ENCODE measurements at places on chromosomes 3 and 15. TPM values are rescaled to one million over a fixed set of nuclear protein-coding genes. Genes with fewer than 3 reads are reported as not detected.

- DNase-seq = no peak
Measured at GRCh38 chr3:51676102-51676640, 5.1 kb downstream of the TEX264 start.

GRCh38 chr3:14991818-14992612 is 44.6 kb downstream of the NR2C2 start:
- DNase-seq = no peak

DNA sequence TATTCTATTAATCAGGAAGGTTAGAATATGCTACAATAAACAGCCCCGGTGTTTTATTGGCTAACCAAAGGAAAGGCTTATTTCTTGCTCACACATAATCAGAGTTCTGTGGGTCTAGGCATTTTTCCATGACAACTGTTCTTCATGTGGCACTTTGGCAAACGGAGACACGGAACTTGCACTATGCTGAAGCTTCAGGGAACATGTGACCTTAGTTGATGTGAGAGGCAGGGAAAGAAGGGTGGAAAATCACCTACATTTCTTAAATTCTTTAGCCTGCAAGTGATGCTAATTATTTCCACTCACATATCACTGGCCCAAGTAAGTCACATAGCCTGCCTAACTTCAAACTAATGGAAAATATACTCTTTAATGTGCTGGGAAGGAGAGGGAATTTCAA is 344.6 kb downstream of the SV2B start:
- no peak for DNase-seq

GRCh38 chr15:98875309-98875708 is 132.3 kb downstream of the PGPEP1L start:
- no peak for DNase-seq

DNA sequence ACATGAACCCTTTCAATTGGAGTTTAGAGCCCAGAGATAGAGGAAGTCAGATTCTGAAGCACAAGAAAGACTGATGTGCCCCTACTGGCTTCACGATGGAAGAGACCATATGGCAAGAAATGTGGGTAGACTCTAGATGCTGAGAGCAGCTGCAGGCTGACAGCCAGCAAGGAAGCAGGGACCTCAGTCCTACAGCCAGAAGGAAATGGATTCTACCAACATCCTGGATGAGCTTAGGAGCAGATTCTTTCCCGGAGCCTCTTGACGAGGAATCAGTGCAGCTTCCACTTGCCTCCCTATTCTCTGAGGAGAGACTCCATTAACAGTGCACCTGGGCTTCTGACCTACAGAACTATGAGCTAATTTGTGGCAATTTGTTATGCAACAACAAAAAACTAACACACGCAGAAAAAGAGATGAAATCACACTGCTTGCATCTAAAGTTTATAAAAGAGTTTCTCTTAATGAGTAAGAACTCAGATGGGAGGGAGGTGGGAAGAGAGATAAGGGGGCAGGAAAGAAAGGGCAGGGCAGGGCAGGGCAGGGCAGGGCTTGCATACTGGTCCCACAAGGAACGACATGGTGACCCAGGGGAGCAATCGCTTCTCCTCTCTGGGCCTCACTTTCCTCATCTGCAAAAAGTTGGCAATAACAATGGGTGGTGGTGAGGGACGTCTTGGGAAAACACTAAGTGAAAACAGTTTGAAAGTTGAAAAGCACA is 440.9 kb downstream of the FOXP1 start:
- no peak for DNase-seq

DNA sequence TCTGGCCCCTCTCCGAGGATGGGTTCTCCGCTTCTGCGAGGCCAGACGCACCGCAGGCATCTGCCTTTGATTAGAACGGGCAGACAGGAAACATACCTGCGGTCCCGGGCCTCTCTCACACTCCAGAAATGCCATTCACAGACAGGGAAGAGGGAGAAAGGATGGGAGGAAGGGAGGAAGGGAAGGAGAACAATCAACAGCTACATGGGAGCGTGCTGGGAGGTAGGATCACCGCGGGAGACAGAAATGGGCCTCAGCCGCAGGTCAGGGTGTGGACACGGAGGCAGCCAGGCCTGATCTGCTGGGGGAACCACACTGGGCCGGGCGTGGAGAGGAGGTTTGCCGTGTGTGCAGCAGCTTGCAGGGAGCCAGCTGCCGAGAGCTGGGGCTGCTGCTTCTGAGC is 90.7 kb upstream of the RGMA start:
- DNase-seq = no peak

DNA sequence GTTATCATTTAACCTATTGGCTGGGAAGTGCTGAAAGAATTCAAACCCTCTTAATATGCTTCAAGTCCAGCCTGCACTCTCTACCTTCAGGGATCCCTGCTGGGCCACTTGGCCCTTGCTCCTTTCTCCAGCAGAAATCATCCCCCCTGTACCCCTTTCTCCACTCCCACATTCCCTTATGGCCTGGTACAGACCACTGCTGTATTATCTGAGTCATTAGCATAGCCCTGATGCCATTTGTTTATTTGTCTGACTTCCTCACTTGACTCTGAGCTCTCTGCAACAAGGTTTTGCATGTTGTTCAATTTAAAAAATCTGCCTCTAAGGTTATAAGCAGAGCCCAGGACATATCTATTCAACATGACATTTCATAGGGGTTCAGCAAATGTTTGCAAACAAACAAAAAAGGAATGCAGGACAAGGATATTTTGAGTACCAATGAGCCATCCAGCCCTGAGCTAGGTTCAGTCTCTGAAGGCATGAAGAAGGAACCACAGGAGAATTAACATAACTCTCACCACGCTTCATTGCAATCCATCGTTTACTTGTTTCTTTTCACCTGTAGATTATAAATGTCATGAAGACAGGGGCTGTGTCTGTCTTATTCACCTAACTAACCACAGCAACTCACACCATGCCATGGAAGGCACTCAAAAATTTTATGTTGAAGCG is 26.6 kb upstream of the HES1 start:
- no peak for DNase-seq

DNA sequence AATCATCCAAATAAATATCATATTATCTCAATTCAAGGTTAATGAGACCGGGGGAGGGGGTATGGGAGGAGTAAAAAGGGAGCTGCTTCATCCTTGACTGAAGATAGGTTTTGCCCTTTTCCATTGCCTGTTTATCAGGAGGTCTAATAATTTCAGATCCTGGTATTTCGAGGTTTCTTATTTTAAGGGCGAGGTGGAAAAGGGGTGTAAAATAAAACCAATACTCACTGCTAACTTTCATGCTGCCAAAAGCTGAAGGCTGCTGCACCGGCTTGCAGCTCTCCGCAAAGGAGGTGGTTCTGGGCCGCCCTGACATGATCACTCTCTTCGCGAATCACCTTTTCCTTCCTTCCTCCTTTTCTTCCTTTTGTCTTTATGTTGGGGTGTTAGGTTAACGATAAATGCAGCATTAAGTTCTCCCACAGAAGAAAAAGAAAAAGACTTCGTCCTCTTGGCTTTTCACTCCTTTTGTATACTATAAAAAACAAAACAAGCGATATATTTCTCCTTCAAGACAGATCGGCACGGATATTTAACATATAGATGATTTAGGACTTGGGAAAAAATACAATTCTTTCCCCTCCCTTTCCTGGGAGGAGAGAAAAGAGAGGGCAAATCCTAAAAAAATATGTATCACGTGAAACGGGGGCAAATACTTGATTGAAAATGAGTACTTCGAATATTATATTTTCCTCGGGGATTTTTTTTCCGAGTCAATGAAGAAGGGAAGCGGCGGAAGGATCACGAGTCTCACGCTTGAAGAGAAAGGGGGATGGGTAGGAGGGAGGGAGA is 932 bp downstream of the GSK3B start:
- DNase-seq = peak; percentile 82

DNA sequence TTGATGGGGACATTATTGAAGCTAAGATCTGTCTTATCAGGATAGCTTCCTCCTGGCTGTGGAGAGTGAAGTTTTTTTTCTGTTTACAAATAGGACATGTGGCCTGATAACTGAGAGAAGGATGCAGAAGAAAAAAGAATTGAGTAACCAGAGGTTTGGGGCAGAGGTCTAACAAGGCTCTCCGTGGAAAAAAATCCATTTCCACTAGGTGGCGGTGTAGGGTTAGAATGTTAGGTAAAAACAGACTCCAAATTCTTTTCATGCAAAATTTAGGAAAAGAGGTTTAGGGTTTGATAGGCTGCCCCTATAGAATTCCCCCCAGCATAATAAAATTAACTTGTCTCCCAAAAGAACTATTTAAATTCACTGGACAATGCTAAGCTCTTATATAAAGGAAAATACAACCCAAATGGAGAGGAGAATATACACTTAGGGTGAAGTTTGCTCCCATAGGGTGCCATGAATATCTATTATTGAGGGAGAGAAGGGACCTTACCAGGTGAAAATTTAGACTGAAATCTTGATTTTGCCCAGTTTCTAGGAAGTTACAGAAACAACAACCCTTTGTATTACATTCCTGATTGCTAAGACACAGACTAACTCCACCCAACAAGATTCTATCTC is 1560.4 kb downstream of the OTOL1 start:
- DNase-seq = peak; percentile 17

DNA sequence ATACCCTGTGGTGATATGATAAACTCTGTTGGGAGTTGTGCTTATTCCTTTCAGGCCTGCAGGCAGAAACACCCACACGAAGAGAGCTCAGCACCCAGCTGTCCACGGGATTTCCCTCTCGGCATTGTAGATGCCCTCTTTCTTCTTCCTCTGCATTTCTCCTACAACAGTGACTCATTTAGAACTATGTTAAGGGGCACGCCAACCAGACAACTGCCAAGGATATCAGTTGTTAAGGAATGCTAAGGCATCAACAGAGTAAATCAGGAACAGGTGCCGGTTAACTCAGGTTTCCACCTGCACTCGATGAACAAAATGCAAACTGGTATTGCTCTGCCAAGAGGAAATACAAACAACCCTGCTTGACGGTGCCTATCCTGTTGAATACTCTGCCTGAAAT is 270.0 kb upstream of the PEX5L start:
- no peak for DNase-seq

GRCh38 chr3:21417991-21418390 is 333.0 kb downstream of the ZNF385D start:
- DNase-seq = no peak

Gene LRRC2
- polyA plus RNA-seq = 2.4 TPM

Gene ZNF80
- polyA plus RNA-seq = not detected

Gene ATP13A5
- not detected for polyA plus RNA-seq

Gene COL6A6
- polyA plus RNA-seq = 1.4 TPM

Gene SCAANT1
- 1.2 TPM for polyA plus RNA-seq
